ENCODE measurements at places on chromosomes 7 and 10. TPM values are rescaled to one million over a fixed set of nuclear protein-coding genes. Genes with fewer than 3 reads are reported as not detected.

Gene CNNM1
- 0.56 TPM for total RNA-seq

Gene PTF1A
- total RNA-seq = not detected

Gene PIK3CG
- 2.7 TPM for total RNA-seq

Gene ANKRD61
- total RNA-seq = not detected

Gene NAPEPLD
- 20.3 TPM for total RNA-seq

Gene CEP55
- not detected for total RNA-seq

Gene LRRC18
- not detected for total RNA-seq

Gene HABP2
- not detected for total RNA-seq

Gene WDR86
- total RNA-seq = 133 TPM

Gene TFPI2
- total RNA-seq = 0.56 TPM

Gene MCM10
- total RNA-seq = 0.24 TPM

Gene SUGCT
- total RNA-seq = 1.3 TPM

Gene MACC1
- 7.7 TPM for total RNA-seq

Gene OGDH
- 325 TPM for total RNA-seq

Gene ADAM22
- 14.9 TPM for total RNA-seq

Gene OR9A4
- total RNA-seq = not detected

Gene STOX1
- total RNA-seq = 8.9 TPM

Gene TMEM213
- total RNA-seq = not detected

Gene FFAR4
- total RNA-seq = not detected

Gene PITX3
- total RNA-seq = not detected

Gene CD36
- total RNA-seq = 137 TPM

Gene HTR7
- total RNA-seq = 0.29 TPM

Gene RHEB
- total RNA-seq = 103 TPM

Gene LLCFC1
- total RNA-seq = 0.67 TPM

Gene NUTM2E
- total RNA-seq = not detected

Gene TAF3
- 6.7 TPM for total RNA-seq

Gene PRPS1L1
- not detected for total RNA-seq

Gene INA
- 0.59 TPM for total RNA-seq

Gene METTL27
- 3.8 TPM for total RNA-seq

Gene SLC13A1
- not detected for total RNA-seq

Gene KCND2
- total RNA-seq = 0.89 TPM

Gene STAG3
- total RNA-seq = 2.7 TPM

Gene CFTR
- total RNA-seq = not detected

Gene CCZ1B
- total RNA-seq = 51.2 TPM

Gene SPDYE2
- total RNA-seq = not detected

Gene CYP3A4
- total RNA-seq = not detected

Gene STRIP2
- total RNA-seq = 0.94 TPM

Gene HOXA4
- total RNA-seq = 1.2 TPM

Gene CCDC146
- 44.9 TPM for total RNA-seq

Gene ANXA8
- 0.40 TPM for total RNA-seq

Gene PLXNA4
- 8.3 TPM for total RNA-seq

Gene INHBA
- total RNA-seq = 3.0 TPM

Gene CLDN4
- 208 TPM for total RNA-seq

Gene CNPY1
- not detected for total RNA-seq

Gene PSD
- 1.1 TPM for total RNA-seq

Gene CTBP2
- 132 TPM for total RNA-seq

Gene CYP26C1
- total RNA-seq = 0.13 TPM

Gene TMEM273
- total RNA-seq = 15.0 TPM

Gene CALCR
- total RNA-seq = not detected

Gene UCMA
- total RNA-seq = not detected

Data from thyroid gland (tissue), 4 donors.